Left renal pelvis (tissue), 4 donors: ENCODE measurements at places on chromosomes 3 and 15. TPM values are rescaled to one million over a fixed set of nuclear protein-coding genes. Genes with fewer than 3 reads are reported as not detected.
A peak's percentile ranks its signal among the peaks of the same experiment; 100 is the strongest.

DNA sequence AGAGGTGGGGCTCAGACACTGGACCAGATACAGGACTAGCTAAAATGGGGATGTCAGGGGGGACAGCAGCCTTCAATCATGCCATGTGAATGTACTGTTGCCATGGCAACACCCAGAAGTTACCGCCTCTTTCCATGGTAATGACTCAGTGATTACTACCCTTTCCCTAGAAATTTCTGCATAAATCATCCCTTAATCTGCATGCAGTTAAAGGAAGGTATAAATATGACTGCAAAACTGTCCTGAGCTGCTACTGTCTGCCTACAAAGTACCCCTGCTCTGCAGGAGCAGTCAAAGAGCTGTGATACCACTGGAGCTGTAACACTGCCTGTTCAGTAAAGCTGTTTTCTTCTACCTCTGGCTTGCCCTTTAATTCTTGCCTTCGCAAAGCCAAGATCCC is 168.2 kb downstream of the PEAK1 start:
- DNase-seq, result no peak

Gene POPDC2
- polyA plus RNA-seq, result 2.7 TPM

Gene TMF1
- 51.6 TPM for polyA plus RNA-seq

DNA sequence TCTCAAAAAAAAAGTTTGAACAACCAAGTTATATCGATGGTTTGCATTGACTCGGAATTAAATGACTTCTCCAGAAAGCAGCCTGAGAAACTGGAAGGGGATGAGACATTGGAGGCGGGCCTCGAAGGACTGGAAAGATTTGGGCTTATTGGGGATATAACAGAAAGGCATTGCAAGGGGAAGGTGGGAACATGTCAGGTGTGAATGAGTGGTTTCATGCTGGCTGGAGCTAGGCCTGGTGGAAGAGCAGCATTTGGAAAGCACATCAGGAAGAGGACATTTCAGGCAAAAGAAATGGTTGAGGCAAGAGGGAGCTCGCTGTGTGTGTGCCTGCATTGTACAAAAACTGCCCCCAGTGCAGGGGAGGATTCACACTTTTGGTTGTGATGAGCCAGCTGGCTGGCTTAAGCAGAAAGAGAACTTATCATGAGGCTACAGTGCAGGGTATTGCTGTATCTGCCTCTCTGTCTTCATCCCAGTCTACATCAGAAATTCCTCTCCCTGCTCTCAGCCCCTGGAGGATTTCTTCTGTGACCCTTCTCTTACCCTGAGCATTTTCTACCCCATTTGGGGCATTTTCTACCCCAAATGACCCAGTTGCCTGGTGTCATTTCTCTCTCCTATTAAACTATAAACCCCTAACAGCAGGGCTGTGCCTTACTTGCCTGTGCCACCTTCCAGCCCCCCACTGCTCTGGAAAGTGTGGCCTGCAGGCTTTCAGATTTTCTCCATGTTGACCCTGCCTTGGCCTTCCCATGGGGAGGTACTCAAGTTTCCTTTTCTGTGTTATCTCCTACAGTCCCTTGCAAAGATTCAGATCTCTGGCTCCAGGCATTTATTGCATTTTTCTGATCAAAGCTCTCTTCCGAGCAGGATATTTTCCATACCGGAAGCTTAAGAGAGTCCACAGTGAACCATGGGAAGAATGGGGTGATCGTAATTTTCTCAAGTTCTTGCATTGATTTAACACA is 64.4 kb upstream of the FLNB start:
- DNase-seq, result no peak

- DNase-seq, result no peak
Measured at GRCh38 chr3:191382661-191383060, 52.3 kb upstream of the UTS2B start.

GRCh38 chr3:149900322-149900721 is 70.4 kb downstream of the PFN2 start:
- no peak for DNase-seq

DNA sequence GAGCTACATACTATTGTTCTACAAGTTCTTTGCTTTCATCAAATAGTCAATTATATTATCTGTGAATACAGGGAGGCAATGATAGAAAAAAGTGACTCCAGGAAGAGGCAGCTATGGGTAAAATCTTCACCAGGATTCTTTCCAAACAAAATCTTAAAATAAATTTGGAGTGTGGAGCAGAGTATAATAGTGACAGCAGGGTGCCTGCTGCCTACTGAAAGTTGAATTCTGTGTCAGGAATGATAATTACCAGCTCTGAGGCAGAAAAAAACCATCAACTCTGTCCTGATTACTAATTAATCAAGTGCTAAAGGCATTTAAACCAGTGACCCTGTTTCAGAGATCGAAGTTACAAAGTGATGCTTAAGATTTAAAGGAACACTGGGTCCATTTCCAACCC is 148.0 kb downstream of the DIPK2A start:
- no peak for DNase-seq

Gene CCDC9B
- 5.6 TPM for polyA plus RNA-seq

Gene PATL2
- polyA plus RNA-seq, result 0.56 TPM

DNA sequence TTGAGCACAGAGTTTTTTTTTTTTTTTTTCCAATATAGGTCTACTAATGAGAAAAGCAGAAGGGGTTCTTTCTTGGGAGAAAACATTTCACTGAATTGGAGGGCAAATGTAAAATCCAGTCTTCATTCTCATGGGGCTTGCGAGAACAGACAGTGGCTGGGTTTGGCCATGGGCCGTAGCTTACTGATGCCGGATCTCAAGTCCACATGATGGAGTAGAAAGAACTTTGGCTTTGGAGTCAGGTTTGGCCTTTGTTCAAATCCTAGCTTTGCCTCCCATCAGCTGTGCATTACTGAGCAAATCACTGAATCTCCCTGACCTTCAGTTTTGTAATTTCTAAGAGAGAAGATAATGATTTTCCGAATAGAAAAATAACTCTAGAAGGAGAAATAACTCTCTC is 59.7 kb downstream of the LMCD1 start:
- no peak for DNase-seq

Gene MYH15
- polyA plus RNA-seq, result 0.26 TPM

GRCh38 chr3:38468765-38469164 is 15.1 kb downstream of the ACVR2B start:
- DNase-seq, result no peak

GRCh38 chr15:87528873-87529272 is 727.7 kb downstream of the NTRK3 start:
- peak; percentile 11 for DNase-seq

GRCh38 chr3:8875836-8876235 is 87.4 kb downstream of the RAD18 start:
- DNase-seq, result no peak

DNA sequence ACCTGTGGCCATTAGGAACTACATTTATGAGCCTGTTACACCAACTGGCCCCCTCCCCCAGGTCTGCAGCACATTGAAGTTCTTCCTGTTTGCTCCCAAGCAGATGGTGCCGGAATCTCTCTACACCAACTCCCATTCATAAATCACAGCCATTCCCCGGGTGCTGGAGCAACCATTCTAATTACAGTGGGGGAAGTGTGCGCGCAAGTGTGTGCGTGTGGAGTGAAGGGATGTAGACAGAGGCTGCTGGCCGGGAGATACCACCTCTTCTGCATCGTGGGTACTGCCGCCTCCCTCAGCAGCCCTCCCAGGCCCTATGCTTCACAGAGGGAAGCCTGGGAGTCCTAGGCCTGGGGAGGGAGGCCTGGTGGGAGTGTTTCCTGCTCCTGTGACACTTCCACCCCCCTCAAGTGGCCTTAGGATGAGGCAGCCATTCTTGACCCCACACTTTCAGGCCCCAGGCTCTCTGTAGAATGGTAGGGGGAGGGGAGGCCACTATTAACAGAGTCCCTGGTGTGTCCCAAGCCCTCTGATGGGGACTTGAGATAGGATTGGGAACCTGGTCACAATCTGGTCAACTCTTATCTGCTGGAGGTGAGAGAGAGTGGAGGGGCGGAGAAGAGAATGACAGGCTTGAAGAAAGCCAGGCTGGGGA is 69.1 kb downstream of the MAGEF1 start:
- DNase-seq, result peak; percentile 58

Gene COMMD4
- 109 TPM for polyA plus RNA-seq

- no peak for DNase-seq
Measured at GRCh38 chr3:156339491-156339890, 215.4 kb downstream of the SSR3 start.

GRCh38 chr15:65333856-65334255 is 29.4 kb downstream of the RNU5B-1 start:
- DNase-seq, result no peak

- no peak for DNase-seq
Measured at GRCh38 chr15:37698679-37699078, 235.8 kb upstream of the TMCO5A start.

DNA sequence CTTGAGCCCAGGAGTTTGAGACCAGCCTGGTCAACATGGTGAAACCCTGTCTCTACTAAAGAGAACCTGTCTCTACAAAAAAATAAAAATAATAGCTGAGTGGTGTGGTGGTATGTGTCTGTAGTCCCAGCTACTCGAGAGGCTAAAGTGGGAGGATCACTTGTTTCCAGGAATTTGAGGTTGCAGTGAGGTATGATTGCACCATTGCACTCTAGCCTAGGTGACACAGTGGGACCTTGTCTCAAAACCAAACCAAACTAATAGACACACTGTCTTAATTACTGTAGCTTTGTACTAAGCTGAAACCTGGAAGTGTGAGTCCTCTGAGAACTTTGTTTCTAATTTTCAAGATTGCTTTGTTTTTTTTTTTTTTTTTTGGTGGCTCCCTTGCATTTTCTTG is 30.4 kb downstream of the MGA start:
- no peak for DNase-seq

Gene CSPG5
- 3.1 TPM for polyA plus RNA-seq

- DNase-seq, result no peak
Measured at GRCh38 chr3:120029749-120030148, 64.5 kb downstream of the GSK3B start.

- no peak for DNase-seq
Measured at GRCh38 chr3:171774521-171774920, 35.8 kb downstream of the PLD1 start.

- DNase-seq, result no peak
Measured at GRCh38 chr3:58383904-58384303, 49.7 kb downstream of the PDHB start.

GRCh38 chr3:35665390-35666055 is 26.2 kb downstream of the ARPP21 start:
- no peak for DNase-seq

Gene RMDN3
- polyA plus RNA-seq, result 42.9 TPM

- no peak for DNase-seq
Measured at GRCh38 chr3:185084901-185085300, 68.0 kb downstream of the C3orf70 start.

GRCh38 chr3:185021256-185021655 is 131.6 kb downstream of the C3orf70 start:
- no peak for DNase-seq

- DNase-seq, result no peak
Measured at GRCh38 chr3:45564172-45564571, 30.4 kb upstream of the LIMD1 start.

Gene NR2E3
- 0.26 TPM for polyA plus RNA-seq

GRCh38 chr3:32577581-32578556 is 7.2 kb upstream of the DYNC1LI1 start:
- no peak for DNase-seq

- no peak for DNase-seq
Measured at GRCh38 chr3:154684021-154684420, 254.0 kb upstream of the GPR149 start.

- DNase-seq, result peak; percentile 73
Measured at GRCh38 chr3:197297476-197298340, 704 bp downstream of the DLG1 start.

DNA sequence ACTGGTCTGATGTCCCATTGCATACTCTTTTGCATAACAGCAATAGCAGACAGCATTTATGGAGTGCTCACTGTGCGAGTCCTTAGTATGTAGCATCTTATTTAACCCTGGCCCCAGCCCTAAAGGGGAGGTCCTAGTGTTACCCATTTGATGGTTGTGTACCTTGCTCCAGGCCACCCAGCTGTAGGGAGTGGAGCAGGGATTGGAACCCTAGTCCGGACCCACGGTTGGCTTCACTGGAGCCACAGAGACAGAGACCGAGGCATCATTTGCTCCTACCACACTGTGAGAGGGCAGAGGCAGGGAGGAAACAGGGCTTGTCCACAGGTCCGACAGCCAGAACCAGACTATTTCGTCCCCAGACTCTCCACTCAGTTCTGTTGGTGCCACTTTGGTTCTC is 16.0 kb upstream of the TSEN2 start:
- DNase-seq, result no peak

Gene SLC24A5
- polyA plus RNA-seq, result not detected

- DNase-seq, result no peak
Measured at GRCh38 chr3:2910997-2911396, 199.2 kb downstream of the IL5RA start.

DNA sequence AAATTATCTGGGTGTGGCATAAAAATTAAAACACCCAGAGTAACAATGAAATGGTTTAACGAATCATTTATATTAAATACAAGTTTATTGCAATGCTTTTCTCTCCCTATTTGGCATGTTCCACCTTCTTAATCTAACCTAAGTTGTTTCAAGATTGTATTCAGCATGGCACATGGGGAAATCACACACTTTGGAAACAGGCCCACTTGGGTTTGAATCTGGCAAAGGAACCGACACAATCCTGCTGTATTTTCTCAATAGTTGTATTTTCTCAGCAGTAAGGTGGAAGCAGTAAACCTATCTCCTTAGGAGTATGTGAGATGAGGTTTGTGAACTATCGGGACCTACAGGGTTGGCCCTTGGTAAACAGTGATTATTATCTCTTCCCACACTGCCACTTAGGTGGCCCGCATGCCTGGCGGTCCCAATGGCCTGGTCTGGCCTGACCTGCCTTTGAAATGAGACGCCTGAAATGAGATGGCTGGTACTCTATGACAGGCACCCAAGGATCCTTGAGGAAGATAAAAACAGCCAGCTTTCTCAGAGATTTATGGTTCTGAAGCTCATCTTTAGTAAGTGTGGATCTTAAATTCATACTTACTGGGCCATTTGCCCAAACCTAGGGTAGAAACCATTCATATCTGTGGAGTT is 45.3 kb upstream of the VILL start:
- DNase-seq, result no peak

- DNase-seq, result peak; percentile 18
Measured at GRCh38 chr3:179321668-179322285, 1.1 kb upstream of the ZNF639 start.

DNA sequence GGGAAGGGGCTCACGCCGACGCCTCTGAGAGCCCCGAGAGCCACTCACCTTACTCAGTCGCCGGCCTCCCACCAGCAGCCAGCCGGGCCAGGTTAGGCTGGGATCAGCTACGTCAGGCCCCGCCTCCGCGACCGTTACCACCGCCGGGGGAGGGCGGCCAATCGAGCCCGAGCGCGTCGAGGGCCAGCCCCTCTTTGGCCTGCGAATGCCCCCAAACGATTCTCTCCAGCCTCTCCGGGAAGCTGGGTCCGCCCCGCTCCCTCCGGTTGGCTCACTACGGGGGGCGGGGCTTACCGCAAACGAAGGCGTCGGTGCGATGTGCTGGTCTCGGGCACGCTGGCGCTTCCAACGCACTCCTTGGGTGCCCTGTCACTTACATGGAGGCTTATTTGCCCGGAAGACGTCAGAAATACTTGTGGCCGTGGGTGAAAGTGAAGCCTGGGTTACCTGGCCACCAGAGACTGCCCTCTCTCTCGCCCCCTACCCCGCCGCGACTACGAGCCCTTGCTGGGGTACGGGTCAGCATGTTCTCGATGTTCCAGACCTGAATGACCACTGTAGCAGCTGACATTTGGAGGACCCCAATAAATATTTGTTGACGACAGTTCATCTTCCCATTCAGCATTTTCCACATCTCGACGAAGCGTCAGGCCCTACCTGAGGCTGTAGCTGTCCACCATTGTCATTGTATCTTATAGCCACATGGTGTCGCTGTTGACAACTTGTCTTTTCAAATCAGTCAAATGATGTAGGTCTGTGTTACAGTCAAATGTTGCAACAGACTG is at the start of gene CEP70:
CEP70 (minus strand) TSS at position 111 of the 785 bp plus-strand sequence. CDS start 21,333 bp downstream, outside the sequence.
- DNase-seq, result peak; percentile 87

GRCh38 chr3:159882790-159883779 is 105.5 kb upstream of the IL12A start:
- no peak for DNase-seq
